ENCODE measurements at places on chromosomes 4 and X. TPM values are rescaled to one million over a fixed set of nuclear protein-coding genes. Genes with fewer than 3 reads are reported as not detected.

Gene CD99
- total RNA-seq, result 410 TPM

Gene SPRY1
- 18.5 TPM for total RNA-seq

Gene SEPSECS
- total RNA-seq, result 15.2 TPM

Gene GTPBP6
- 46.2 TPM for total RNA-seq

Gene FGA
- not detected for total RNA-seq

Gene FAM149A
- not detected for total RNA-seq

Gene HSD17B13
- 0.10 TPM for total RNA-seq

Gene PAGE2B
- total RNA-seq, result not detected

Gene PPBP
- total RNA-seq, result not detected

Gene ATP1B4
- not detected for total RNA-seq

Gene DDIT4L
- total RNA-seq, result 1.1 TPM

Gene CFAP299
- total RNA-seq, result not detected

Gene AADAT
- not detected for total RNA-seq

Gene MAGEC3
- total RNA-seq, result not detected

Gene TBC1D8B
- 1.5 TPM for total RNA-seq

Gene PPEF1
- total RNA-seq, result not detected

Gene MUC7
- not detected for total RNA-seq

Gene AKAP14
- total RNA-seq, result not detected

Gene PLAC1
- total RNA-seq, result not detected

Gene HGFAC
- total RNA-seq, result not detected

Gene STPG2
- total RNA-seq, result not detected

Gene KIT
- total RNA-seq, result 0.73 TPM

Gene ZCCHC18
- total RNA-seq, result 1.6 TPM

Gene LETM1
- 36.6 TPM for total RNA-seq

Gene DACH2
- not detected for total RNA-seq

Gene TCEAL6
- total RNA-seq, result not detected

Gene HTRA3
- not detected for total RNA-seq

Gene PCSK1N
- 1.6 TPM for total RNA-seq

Gene AR
- 0.33 TPM for total RNA-seq

Gene SULT1E1
- total RNA-seq, result not detected

Gene PCDH10
- total RNA-seq, result not detected

Gene NUDT11
- total RNA-seq, result 0.73 TPM

Gene PIGA
- total RNA-seq, result 27.8 TPM

Gene FAM47A
- not detected for total RNA-seq

Gene PAPSS1
- 28.6 TPM for total RNA-seq
